ENCODE measurements at places on chromosomes 12 and 14.
A peak's percentile ranks its signal among the peaks of the same experiment; 100 is the strongest.

- DNase-seq, result no peak
Measured at GRCh38 chr12:106764220-106764619, 10.3 kb upstream of the RIC8B start.

DNA sequence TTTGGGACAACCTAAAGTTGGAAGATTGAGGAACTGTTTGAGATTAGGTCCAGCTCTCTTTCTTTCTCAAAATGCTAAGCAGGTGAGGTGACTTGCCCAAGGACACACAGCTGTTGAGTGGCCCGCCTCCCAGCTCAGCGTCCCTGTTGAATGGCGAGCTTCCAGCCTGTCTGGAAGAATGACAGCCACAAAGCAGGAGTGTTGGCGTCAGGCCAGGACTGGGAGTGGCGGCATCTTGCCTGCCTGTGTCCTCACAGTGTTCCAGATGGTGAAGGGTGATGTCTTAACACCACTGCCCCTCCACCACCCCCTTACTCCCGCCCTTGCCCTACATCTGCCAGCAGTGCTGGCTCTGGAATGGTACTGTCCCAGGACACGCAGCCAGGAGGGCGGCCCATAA lies 4.4 kb upstream of the CEBPE start:
- no peak for DNase-seq

DNA sequence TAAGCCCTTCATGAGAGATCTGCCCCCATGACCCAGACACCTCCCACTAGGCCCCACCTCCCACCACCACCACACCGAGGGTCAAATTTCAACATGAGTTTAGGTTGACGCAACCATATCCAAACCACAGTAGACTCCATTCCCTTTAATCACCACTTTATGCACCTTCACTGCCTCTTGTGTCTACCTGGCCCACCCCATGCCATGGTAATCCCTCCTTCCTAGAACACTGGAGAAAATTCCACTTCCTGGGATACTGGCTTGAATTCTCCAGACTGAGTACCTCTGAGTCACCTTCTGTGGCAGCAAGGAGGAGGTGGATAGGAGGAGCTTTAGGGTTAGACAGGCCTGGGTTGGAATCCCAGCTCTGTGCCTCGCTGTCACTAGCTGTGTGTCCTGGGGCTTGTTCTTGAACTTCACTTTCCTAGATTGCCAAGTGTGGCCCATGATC lies 26.1 kb upstream of the CIPC start:
- DNase-seq, result peak; percentile 36

DNA sequence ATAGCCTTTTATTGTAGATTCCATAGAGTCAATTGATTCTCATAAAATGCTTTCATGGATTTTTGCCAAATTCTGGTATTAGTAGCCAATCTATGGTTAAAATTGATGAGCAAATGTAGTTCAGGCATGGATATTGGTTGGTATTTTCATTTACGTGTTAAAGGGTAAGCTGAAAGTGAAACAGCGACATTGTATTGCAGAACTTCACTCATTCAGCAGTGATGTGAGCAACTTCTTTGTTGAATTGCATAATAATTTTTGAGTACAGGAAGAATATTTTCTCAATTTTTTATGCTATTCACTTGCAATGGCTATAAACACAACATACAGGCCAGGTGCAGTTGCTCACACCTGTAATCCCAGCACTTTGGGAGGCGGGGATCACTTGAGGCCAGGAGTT lies 24.2 kb upstream of the FAM222A start:
- no peak for DNase-seq

DNA sequence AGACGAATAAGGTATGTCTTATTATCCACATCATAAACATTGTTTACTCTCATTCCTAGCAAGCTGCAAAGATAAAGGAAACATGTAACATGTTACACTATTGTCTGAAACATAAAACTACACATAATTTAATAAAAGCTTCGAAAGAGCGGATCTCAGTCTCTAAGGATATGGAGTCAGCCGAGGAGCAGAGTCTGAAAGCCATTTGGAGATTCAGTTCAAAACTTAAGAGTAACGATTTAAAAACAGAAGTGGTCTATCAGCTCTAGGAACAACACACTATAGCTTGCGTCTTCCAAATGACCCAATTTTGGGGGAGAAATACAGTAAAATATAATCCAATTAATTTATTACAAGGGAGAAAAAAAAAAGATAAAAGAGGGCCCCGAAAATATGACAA lies 775 bp downstream of the NEMF start:
- DNase-seq, result peak; percentile 18

- peak; percentile 72 for DNase-seq
Measured at GRCh38 chr12:106498056-106498455, 84.7 kb upstream of the RFX4 start.

DNA sequence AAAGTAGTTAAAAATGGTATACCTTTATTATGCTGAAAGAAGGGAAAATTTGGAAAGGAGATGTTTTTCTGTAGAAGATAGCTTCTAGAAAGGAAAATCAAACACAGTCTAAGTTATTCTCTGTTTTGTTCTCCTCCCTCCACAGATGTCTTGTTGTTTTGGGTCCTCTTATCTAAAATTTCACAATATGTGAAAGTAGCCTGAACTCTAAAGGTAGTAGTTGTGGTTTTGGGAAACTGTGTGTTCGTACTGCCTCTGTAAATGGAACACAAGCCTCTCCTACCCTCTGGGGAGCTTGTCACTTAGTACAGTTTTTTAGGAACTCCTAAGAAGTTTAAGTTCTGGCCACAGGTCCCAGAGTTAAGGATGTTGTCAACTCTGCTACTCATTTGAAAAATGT lies 112.6 kb downstream of the CRADD start:
- DNase-seq, result peak; percentile 68

DNA sequence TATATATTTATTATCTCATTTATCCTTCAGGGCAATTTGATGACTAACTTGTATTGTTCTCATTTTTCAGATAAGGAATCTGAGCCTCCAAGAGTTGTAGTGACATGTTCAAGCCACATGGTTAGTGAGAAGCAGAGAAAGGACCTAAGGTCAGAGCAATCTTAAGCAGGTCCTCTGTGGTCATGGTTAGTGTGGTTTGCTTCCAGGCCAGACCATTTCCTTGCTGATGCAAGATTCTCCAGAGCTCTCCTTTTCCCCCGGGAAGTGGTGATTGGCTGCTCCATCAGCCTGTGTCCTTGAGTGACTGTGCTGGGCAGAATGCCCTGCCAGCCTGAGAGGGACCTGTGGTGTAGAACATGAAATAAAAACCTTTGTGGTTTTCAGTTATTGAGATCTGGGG lies 141.3 kb downstream of the KTN1 start:
- DNase-seq, result peak; percentile 96

GRCh38 chr12:69028941-69029729 lies 96.2 kb upstream of the CPM start:
- no peak for DNase-seq

- peak; percentile 87 for DNase-seq
Measured at GRCh38 chr14:52044791-52045522, 23.9 kb downstream of the NID2 start.

DNA sequence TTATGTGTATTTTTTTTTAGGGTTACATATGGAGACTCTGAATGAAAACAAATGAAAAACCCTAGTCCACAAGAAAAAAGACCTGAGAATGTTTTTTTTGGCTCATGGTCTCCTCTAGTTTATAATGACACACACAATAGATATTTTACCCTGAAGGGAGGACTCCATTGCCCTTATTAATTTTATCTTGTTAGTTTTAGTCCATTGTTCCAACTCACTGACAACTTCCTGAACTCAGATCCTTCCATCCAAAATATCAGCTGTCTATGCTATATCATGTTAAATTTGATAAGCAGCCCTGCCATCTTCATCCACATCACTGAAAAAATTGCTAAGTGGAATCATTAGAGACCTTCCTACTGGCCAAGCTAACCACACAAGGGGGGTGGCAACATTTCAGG lies 232.1 kb downstream of the MON2 start:
- DNase-seq, result peak; percentile 71

Measured in choroid plexus epithelial cell (primary cell).